A549 treated with ZK216348 at 1 μM for 4 hours (cell line): ENCODE measurements at places on chromosomes 1 and 21. TPM values are rescaled to one million over a fixed set of nuclear protein-coding genes. Genes with fewer than 3 reads are reported as not detected.

WDR64 gene
- total RNA-seq: not detected in 5 replicates

RNU1-2 gene
- not detected in 5 replicates for total RNA-seq

INKA2 gene
- total RNA-seq: 1.6 to 2.5 TPM (median 2.2 TPM) in 5 replicates

FCAMR gene
- 0.14 TPM in 1 of 5 replicates, not detected in the others for total RNA-seq

ATP5PB gene
- 229 to 320 TPM (median 246 TPM) in 5 replicates for total RNA-seq

NBPF26 gene
- 3.9 to 5.7 TPM (median 5.1 TPM) in 5 replicates for total RNA-seq

AK4 gene
- total RNA-seq: 21.5 to 29.8 TPM (median 27.1 TPM) in 5 replicates

NGF gene
- total RNA-seq: 1.6 to 2.4 TPM (median 1.8 TPM) in 5 replicates

PRELP gene
- total RNA-seq: not detected in 5 replicates

OR2T11 gene
- not detected in 5 replicates for total RNA-seq

PHLDA3 gene
- 60.4 to 170 TPM (median 155 TPM) in 5 replicates for total RNA-seq

PBX1 gene
- 14.6 to 21.7 TPM (median 19.1 TPM) in 5 replicates for total RNA-seq

NHLH2 gene
- not detected in 5 replicates for total RNA-seq

FCRLA gene
- total RNA-seq: not detected in 5 replicates
